ENCODE measurements at places on chromosomes 11 and 22.

DNA sequence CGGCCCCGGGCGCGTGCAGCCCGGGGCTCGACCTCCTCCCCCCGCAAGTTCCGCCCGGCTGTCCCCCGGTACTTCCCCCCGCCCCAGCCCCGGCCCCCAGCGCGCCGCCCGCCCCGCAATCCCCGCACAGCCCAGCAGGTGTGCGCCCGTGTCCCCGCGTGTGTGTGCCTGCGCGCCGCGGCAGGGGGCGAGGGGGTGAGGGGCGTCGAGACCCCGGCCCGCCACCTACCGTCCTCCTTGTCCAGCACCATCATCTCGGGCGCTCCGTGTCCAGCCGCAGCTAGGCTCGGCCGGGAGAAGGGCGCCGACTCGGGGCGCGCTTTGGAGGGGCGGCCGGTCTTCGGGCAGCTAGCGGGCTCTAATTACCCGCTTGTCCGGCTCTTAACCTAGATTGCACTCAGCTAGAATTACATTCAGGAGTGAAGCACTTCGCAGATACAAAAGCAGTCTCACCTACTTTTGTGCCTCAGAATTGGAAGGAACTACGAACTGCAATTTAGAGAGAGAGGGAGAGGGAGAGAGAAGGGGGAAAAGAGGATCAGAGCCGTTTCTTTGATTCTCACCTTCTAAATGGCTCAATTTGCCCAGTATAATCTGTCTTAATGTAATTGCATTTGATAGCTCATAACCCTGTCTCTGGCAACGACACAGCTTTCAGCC lies 439 bp downstream of the LMO1 start:
- no peak for DNase-seq

DNA sequence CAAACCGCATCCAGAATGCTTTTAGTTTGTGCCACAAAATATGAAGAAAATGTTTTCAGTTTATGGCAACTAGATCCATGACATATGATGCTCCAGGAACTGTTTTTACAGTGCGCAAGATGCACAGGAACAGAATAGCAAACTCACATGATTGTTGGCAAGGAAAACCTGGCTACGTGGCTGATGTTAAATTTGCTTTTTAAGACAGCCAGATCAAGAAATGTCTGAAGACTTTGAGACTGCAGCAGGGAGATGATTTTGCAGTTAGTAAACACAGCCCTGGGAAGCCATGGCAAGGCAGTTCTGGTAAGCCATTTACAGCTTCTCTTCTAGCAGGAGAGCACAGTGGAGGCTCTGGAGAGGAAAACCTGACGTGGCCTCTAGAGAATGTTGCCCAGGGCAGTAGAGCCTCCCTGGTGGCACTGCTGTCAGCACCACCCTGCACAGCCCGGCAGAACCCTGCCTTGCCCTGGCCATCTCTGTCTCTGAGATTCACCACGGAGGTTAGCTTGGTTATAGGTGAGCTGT lies 69.8 kb upstream of the TNRC6B start:
- DNase-seq: no peak

- DNase-seq: no peak
These were observed 1.2 kb downstream of the SOX10 start for GRCh38 chr22:37982938-37983859.

DNA sequence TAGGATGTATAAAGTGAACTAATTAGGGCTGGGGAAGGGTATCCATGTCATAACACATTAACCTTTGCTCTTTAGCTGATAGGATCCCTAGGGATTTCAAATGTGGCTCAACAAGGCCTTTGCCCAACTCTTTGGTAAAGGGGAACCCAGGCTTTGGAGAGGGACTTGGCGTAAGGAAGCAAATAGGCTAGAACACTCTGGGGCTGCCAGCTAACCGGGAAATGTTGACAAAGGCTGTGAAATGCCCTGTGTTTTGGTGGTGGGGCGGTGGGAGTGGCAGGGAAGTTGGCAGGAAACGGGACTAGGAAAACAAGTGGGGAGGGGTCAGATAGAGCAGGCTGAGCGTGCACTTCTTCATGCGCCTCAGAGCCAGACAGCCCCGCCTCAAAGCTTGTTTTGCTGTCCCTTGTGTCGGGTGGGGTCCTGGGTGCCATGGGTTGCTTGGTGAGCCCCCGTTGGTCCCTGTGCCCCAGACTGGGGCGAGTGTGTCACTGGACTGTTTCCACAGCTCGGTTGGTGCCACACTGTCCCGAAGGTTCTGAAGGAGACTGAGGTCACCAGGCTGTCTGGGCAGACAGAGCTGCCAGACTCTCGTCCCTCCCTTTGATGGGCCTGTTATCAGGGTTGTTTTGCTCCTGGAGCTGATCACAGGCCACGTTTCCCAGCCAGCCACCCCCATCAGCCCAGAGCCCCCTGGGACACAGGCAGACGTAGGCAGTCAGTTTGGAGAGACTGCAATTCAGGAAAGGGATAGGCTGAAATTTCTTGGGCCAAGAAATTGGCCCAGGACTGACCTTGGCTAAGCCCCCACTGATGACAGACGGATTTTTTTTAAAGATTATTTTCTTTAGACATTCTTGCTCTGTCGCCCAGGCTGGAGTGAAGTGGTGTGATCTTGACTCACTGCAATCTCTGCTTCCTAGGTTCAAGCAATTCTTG lies 19.6 kb downstream of the KCTD21 start:
- peak; percentile 37 for DNase-seq

DNA sequence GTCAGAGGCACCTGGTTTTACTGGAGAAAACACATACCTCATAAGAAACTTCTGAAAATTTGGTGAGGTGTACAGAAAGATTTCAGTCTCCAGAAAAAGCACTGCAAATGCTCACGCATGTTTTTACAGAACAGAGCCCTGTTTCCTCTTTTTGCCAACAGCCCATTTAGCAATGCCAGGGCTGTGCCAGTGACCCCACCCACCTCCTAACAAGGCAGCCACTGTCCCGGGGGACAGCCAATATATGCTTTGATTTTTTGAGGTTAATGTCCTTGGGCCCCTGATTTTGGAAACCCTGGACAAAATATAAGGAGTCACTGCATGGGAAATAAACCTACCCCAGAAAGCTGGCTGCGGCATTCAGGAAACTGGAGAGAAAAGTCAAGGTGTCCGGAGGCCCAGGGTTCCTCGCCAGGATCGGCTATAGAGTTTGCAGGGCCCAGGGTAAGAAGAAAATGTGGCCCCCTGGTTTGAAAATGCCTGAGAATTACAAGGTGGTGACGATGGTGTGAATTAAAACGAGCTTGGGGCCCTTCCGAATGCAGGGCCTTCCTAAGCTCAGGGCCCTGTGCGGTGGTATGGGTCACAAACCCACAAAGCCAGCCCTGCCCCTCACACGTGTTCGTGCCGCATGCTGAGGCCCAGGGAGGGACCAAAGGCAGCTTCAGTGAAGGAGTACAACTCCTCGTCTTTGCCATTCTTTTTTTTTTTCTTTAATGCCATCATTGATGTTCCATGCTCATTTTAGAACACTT lies 71.1 kb upstream of the WNT7B start:
- no peak for DNase-seq

- no peak for DNase-seq
These were observed 66.4 kb downstream of the CD82 start for GRCh38 chr11:44631831-44632230.

DNA sequence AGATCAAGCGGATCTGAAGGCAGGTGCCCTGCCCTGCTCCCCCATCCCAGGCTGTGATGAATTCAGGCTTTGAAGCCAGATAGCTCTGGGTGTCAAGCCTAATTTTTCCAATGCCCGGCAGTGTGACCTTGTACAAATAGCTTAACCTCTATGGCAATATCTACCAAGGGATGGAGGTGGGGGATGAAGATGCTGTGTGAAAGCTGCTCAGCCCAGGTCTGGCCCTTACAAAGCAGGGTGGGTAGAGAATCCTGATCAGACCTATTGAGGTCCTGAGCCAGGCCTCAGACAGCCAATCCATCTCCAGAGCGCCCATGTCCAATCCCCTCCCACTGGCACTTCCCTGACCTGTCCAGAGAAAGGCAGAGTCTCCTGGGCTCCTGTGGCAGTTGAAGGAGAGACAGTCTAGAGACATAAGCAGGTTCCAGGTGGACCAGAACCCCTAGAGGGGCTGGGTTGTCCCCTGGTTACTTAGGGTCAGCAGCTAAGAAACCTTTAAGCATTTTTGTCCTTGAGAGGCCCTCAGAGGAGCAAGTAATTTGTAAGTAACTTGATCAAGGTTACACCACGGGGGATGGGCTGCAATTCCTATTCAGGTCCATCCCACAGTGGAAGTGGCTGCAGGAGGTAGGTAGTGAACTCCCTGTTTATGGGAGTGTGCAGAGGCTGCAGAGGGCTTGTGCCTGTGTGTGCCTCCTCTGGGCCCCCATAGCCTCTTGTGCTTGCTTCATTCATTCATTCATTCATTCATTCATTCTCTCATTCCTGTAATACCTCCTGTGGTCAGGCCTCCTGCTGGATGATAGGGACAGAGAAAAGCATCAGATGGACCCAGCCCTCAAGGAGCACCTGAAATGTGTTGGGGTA lies 10.4 kb downstream of the P2RY2 start:
- no peak for DNase-seq

DNA sequence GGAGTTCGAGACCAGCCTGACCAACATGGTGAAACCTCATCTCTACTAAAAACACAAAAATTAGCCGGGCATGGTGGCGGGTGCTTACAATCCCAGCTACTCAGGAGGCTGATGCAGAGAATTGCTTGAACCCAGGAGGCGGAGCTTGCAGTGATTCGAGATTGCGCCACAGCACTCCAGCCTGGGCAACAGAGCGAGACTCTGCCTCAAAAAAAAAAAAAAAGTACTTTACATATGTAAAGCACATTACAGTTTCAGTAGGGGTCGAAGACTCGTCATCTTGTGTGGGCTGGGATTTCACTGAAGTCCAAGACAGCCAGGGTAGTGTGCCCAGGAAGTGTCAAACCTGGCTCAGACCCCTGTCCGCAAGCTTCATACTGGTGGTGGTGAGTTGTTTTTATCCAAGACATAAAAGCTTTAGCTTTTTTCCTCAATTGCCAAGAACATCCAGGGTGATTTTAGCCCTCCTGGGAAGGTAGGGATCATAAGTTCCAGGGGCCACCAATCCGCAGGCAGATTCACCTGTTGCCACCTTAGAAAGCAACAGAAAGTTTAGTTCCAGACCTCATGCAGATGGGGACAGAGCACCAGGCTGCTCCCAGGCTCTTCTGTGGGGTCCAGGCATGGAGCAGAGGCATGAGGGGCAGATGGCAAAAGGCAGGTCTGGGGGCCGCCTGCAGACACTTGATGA lies 21.6 kb upstream of the ADORA2A start:
- DNase-seq: no peak

DNA sequence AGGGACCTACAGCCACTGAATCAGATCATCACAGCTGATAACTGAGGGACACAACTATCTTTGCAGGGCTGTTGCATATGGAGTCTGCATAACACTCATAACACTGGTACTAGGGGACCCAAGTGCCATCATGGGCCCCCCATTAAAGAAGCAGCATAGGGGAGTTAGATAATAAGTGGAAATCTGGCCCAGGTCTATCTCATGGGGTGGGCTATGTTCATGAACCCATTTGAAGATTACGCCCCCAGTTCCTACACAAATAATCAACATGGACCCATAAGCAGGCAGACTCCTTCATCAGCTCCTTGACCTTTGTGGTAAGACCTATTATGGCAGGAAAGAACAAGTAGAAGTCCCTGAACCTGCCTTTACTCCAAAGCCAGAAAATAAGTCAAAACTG lies 48.8 kb downstream of the ASCL2 start:
- DNase-seq: no peak

DNA sequence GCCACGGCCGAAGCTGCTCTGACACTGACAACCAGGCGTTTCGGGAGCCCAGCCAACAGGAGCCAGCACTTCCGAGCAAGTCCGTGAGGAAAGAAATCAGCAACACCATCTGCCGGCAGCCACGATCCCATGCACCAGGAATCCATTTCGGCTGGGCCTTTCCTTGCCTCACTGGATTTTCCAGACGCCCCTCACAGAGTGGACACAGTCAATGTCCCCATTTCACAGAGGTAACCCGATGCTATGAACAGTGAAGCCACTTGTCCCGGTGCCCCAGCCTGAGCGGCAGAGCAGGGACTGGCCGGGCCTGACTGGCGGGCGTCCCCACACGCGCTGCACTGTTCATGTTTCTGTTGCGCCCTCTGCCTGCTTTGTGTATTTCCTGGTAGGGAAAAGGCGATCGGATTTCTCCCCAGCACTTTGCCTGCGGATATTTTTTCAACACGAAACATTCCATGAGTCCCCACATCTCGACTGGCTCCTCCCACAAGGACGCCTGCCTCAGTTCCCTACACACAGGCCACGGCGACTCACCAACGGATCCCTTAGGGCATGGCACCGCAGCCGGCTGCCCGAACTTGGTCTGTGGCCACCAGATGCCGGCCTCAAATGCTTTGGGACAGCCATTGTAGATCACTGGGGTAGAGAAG lies 55.3 kb downstream of the TRMU start:
- no peak for DNase-seq

- no peak for DNase-seq
These were observed 58.9 kb downstream of the FBXO7 start for GRCh38 chr22:32533265-32534111.

DNA sequence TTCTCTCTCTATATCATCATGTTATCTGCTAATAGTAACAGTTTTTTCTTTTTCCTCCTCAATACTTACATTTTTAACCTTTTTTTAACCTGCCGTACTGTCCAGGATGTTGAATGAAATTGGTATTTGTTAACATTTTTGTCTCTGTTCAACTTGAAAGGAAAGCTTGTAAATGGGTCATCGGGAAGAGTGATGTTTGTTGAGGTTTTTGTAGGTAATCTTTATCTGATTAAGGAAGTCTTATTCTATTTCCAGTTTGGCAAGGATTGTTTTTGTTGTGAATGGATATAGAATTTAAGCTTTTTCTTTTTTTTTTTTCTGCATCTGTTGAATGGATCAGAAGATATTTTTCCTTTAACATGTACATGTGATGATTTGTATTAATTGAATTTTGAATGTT lies 8.1 kb upstream of the NNMT start:
- DNase-seq: no peak

DNA sequence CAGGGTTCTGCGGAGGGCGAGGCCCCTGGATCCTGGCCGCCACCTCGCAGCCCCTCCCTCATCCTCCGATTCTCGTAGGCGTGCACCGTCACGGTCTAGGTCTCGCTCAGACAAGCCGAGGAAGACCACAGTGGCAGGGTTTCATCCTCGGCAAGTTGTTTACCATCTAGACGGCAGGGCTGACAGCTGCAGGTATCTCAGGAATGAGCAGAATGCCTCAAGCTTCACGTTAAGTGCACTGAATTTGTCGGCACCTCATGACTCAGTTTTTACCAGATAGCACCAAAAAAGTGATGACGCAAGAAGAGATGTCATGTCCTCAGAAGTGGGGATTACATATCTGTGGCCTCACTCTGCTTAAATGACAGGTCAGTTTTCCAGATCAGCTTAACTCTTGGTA lies 35.1 kb downstream of the WT1 start:
- DNase-seq: no peak

GRCh38 chr11:92662601-92663360 lies 306.7 kb upstream of the MTNR1B start:
- DNase-seq: no peak

- no peak for DNase-seq
These were observed 877 bp downstream of the SLC25A17 start for GRCh38 chr22:40818192-40818746.

GRCh38 chr22:43015677-43016042 lies 711 bp upstream of the PACSIN2 start:
- DNase-seq: no peak

All from left renal cortex interstitium (tissue), 4 donors.